NCI-H774 (cell line): ENCODE measurements at places on chromosomes 6 and 20.

- DNase-seq, result no peak
These were observed 102.6 kb downstream of the CD109 start for GRCh38 chr6:73798592-73798991.

- no peak for DNase-seq
These were observed 214.0 kb upstream of the EXOC2 start for GRCh38 chr6:906920-907319.

GRCh38 chr6:153301602-153302001 is 170.5 kb upstream of the RGS17 start:
- DNase-seq, result no peak

- no peak for DNase-seq
These were observed 116.0 kb upstream of the SUPT3H start for GRCh38 chr6:45493761-45494160.

DNA sequence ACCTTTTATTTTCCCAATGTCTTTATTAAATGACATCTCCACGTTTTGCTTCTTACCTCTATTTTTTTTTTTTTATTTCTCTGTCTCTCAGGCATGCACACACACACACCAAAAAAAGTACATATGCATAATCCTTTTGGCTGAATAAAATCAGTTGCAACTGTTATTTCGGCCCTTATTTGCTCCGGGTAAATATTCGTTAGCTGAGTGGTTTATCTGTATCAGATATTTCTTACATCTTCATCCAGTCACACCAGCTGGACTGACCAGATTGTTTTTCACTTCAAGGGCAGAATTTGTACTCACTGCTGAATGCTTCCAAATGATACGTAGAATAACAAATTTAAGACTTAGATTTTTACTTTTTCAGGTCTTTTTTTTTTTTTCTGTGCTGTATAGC is 45.5 kb downstream of the PTPN1 start:
- no peak for DNase-seq

DNA sequence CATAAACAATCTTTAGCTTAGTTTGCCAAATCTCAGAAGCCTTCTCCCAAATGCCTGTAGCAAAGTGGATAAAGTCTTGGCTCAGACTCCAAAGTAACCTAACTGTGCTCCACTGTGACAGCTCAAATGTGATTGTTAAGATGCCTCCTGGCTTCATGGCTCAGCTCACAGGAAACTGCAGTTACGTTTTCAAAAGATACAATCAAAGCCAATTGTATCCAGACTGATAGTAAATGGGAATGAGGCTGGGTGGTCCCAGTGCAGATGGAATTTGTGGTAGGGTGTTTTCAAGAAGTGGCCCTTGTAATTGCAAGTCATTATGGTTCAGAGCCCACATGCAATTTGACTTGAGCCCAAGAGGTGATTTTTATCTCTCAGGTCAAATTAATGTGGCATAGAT is 151.2 kb upstream of the TAB2 start:
- DNase-seq, result no peak

- DNase-seq, result no peak
These were observed 154.6 kb downstream of the ZDHHC14 start for GRCh38 chr6:157535340-157536222.

DNA sequence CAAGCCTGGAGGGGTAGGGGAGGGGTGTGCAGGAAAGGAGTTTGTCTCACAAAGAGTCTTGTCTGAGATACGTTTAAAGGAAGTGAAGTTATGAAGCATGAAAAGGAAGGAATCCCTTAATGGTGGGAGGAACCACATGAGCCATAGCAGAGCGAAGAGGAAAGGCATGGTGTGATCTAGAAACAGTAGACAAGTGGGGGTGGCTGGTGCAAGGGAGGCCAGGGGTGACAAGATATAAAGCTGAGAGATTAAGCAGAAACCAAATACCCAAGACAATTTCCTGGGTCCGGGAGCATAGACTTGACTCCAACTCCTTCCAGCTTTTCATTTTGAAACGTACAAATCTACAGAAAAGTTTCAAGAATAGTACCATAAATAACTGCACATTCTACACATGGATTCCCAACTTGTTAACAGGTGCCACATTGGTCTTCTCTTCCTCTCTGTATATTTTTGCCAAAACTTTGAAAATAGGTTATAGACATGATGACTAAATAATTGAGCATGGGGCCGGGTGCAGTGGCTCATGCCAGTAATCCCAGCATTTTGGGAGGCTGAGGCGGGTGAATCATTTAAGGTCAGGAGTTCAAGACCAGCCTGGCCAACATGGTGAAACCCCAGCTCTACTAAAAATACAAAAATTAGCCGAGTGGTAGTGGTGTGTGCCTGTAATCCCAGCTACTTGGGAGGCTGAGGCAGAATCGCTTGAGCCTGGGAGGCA is 211.6 kb downstream of the SLC24A3 start:
- no peak for DNase-seq

GRCh38 chr6:40532349-40533000 is 54.7 kb downstream of the LRFN2 start:
- no peak for DNase-seq

GRCh38 chr20:19213946-19214490 is 1.6 kb downstream of the SLC24A3 start:
- no peak for DNase-seq

DNA sequence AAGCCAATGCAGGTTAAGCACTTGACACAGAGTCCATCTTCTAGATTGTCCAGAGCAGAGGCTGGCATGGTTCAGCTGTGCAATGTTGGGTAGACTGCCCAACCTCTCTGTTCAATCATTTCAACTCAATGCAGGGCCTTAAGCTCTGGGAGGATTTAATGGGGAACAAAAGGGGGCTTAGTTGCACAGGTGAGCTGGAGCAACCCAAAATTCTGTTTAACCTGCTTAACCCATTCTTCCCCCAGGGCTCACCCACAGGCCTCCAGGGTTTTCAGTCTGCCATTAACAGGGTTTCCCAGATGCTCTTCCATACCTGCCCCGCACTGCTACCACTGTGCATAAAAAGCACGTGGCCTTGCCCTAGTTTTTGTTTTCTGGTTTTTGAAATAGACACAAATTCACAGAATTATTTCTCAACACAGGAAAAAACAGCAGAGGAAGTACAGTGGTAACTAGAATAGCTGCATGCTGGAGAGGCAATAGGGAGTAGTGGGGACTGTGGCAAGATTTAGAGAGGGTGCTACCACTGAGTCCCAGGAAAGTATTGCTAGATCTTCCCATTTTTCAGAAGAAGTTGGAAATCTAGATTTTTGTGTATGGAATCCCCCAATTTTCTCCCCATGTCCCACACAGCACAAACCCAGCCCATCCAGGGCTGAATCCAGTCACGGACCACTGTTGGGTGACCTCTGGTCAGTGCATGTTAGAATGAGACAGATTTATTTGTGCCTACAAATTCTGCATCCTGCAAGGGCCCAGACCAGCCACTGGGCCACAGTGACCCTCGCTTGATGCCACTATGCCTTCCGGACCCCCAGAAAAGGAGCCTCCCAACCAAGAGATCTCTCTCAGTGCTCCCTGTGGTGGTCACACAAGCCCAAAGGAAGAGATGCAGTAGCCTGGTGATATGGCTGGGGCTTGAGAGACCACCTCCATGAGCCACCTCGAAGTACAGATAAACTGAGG is 4.6 kb downstream of the PTGIS start:
- no peak for DNase-seq

DNA sequence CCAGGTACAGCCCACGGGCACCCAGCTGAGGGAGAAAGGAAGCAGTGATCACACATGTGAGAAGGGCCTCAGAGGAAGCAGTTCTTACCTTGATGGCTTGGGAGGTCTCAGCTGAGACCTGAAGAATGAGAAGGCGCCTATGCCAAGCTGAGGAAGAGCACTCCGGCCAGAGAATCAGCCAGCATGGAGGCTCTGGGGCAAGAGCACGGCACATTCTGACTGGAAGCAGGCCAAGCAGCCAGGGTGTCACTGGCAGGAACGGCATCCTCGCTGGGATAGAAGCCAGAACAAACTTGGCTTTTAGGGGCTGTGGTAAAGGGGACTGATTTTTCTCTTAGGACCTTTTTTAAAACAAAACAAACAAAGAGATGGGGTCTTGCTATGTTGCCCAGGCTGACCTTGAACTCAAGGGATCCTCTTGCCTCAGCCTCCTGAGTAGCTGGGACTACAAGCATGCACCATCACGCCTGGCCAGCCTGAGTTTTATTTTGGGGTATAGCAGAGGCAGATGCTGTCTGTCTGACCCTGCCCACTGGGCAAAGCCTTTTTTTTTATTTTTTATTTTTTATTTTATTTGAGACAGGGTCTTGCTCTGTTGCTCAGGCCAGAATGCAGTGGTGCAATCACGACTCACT is 17.6 kb downstream of the GHRH start:
- DNase-seq, result no peak

DNA sequence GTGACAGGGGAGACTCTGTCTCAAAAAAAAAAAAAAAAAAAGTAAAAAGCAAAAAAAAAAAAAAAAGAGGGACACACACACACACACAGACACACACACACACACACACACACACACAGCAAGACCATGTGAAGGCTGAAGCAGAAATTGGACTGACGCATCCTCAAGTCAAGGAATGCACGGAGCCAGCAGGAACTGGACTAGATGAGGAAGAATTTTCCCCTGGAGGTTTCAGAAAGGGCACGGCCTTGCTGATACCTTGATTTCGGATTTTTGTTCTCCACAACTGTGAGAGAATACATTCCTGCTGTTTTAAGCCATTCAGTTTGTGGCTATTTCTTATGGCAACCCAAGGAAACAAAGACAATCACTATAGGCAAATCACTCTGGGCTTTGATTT is 176.9 kb upstream of the SALL4 start:
- no peak for DNase-seq

DNA sequence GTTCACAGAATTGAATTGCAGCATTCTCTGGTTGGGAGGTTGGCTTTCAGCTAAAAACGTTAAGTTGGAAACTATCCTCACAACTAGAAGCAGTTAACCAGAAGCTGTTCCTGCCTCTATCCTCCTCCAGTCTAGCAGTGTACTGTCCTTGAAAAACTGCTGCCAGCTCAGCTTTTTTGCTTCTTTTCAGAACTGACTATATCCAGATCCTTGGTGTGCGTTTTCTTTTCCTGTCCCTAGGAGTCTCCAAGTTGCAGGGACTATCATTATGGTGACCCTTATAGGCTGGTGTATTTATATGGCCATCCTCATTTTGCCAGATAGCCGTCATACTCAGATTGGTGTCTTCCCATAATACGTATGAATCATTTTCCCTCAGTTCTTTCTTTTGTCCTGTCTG is 5.5 kb downstream of the ITCH start:
- no peak for DNase-seq

GRCh38 chr20:4006640-4007039 is 8.7 kb downstream of the RNF24 start:
- DNase-seq, result no peak

DNA sequence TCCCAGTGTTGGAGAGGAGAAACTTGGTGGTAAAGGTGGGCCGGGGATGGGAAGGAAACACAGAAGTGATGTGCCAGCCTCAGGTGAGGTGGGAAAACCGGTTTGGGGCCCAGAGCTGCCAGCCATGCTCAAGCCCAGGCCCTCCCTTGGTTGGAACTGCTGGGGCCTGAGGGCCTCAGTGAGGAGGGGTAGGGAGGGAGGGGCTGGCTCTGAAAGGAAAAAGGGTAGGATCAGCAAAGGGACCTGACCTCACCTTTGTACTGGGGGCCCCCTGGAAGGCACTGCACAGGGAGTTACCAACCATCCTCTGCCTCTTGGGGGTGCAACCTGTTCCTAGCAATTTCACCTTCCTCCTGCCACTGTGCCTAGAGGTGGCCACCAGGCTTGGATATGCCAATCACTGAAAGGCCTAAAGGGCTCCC is 1.8 kb upstream of the SPEF1 start:
- no peak for DNase-seq

DNA sequence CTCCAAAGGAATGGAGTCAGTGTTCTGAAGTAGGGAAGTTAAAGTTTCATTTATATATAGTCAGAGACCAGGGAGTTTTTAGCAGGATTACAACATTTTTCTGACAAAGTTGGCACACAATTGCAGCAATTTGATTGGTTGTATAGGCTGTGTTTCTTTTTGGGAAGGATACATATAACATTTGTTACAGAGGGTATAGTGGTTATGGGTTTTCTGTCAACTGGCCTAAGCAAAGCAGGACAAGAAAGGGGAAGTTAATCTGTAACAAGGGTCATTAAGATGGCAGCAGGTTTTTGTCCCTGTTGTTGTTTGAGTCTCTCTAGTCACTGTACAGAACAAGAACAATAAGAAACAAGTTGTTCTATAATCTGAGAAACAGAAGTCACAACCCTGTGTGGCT is 41.4 kb downstream of the TPD52L1 start:
- no peak for DNase-seq

GRCh38 chr20:6686171-6686570 is 81.3 kb upstream of the BMP2 start:
- no peak for DNase-seq

GRCh38 chr6:47733879-47734558 is 35.6 kb downstream of the ADGRF4 start:
- DNase-seq, result peak; percentile 4

GRCh38 chr6:133967347-133967746 is 14.3 kb downstream of the TBPL1 start:
- no peak for DNase-seq

- DNase-seq, result no peak
These were observed 77.5 kb upstream of the NT5E start for GRCh38 chr6:85372188-85372914.

DNA sequence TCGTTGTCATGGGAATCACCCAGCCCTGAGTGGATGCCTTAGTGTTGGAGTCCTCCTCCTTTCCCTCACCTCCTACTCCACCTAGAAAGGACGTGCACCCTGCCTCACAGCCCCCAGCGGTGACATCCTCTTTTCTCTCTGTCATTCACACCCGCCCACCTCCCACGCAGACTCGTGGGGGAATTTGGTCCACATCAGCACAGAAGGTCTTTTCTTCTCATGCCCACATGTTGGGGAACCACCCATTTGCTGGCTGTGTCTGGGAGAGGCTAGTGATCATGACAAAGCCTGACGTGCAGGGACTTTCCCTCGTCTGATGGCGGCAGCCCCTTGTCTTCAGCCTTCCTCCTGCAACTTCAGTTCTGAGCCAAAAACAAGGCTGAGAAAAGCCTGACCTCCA is 96.0 kb upstream of the CNKSR3 start:
- no peak for DNase-seq

DNA sequence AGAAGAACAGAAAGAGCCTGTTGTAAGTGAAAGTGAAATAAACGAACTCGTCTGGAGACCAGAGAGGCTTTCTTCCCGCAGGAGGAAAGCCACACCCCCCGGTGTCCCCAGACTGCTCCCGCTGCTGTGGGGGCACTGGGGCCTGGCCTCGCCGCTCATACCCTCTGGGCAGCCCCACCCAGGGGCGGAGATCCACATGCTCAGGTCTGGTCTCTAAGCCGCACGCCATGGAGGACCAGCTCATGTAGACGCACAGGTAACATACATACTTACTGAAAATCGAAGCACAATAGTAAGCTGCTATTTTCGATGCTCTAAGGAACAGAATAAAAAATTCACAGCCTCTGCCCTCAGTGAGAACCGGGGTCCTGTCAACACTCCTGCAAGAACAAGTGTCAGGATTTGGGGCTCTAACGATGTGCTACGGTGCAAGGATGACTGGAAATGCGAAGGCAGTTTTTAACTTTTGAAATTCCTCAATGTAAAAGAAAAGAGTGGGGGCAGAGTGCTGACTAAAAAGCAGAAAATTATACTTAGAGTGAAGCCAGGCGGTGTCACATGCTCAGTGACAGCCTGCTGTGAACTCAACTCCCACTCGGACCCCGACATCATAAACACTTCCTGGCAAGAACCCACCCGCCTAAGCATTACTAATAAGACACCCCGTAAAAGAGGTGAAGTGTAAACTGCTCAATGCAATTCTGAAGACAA is 110.5 kb downstream of the IRF4 start:
- DNase-seq, result no peak
